ENCODE measurements at places on chromosomes 7 and 10.

GRCh38 chr7:157136372-157136771 is 2.4 kb upstream of the UBE3C start:
- DNase-seq: no peak

- no peak for DNase-seq
These were observed 81.6 kb upstream of the MYO3A start for GRCh38 chr10:25852364-25852941.

- no peak for DNase-seq
These were observed 729 bp downstream of the HOGA1 start for GRCh38 chr10:97584798-97585438.

GRCh38 chr10:86306628-86307278 is 59.8 kb downstream of the GRID1 start:
- no peak for DNase-seq

DNA sequence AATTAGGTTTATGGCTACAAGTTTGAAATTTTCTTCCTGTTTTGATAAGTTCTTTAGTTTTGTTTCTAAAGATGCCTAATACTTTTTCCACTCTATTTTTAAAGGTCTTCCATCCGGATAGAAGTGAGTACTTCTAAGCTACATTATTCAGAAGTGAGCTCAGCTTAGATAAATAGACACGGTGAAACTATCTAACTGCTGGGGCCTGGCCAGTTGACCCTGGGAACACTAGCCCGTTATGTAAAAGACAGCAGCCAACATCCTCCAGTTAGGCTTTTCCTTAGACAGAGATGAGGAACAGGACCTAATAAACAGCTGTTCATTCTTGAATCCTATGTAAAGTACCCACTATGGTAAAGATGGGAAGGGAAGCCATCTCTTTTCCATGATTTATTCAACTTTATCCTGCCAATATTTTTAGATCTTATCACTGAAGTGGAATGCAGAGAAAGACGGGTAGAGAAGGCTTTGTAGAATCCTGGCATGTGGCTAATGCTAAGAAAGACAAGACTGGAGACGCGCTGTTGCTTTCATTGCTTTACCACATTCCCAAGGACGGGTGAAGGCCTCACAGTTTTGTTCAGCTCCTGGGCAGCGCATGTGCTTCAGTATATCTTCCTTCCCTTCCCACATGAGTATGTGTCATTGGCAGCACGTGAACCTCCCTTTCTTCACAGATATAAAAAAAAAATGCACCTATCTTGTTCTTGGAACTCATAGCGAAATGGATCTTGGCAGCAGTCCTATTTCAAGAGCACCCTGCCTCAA is 340.0 kb upstream of the MEOX2 start:
- no peak for DNase-seq

Data from upper lobe of left lung (tissue), 6 donors.